ENCODE measurements at places on chromosomes 6 and 20. TPM values are rescaled to one million over a fixed set of nuclear protein-coding genes. Genes with fewer than 3 reads are reported as not detected.

The F13A1 gene
- total RNA-seq = 120 TPM

The CFB gene
- 40.0 TPM for total RNA-seq

The OPRM1 gene
- total RNA-seq = 0.71 TPM

DNA sequence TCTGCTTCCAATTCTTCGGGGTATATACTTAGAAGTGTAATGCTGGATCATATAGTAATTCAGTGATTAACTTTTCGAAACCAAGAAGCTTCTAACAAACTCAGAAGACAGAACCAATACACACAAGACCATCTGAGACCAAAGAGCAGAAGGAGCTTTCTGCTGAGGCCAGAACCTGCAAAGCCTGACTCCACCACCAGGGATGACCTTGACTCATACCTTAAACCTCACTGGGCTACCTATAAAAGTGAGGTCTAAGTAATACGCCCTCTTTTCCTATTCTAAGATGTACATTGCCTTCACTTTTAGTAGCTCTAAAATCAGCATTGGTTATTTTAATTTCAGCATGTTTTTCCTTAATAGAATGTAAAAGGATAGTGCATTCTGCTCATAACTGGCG, 84.8 kb downstream of the FOXF2 start:
- DNase-seq = no peak
- no peaks in the 10 kb centered on the region for H3K4me1 ChIP-seq
- no peaks in the 10 kb centered on the region for H3K27me3 ChIP-seq
- no peaks in the 10 kb centered on the region for H3K36me3 ChIP-seq
- no peak overlapping the region for H3K4me3 ChIP-seq

- no peak overlapping the region for H3K27ac ChIP-seq
- DNase-seq = no peak
- H3K36me3 ChIP-seq = no peaks in the 10 kb centered on the region
- H3K27me3 ChIP-seq = no peaks in the 10 kb centered on the region
- no peaks in the 10 kb centered on the region for H3K4me1 ChIP-seq
- no peak overlapping the region for H3K4me3 ChIP-seq
Observed at GRCh38 chr6:111041917-111042316, 45.4 kb upstream of the SLC16A10 start.

Measured in sigmoid colon (tissue), 7 donors.